ENCODE measurements at places on chromosomes 6 and 20.

- H3K27ac ChIP-seq, result no peak overlapping the region
- H3K4me1 ChIP-seq, result no peaks in the 10 kb centered on the region
- no peaks in the 10 kb centered on the region for H3K36me3 ChIP-seq
- no peak overlapping the region for H3K4me3 ChIP-seq
Measured at GRCh38 chr6:61649845-61650244, 636.2 kb downstream of the KHDRBS2 start.

- H3K27ac ChIP-seq, result no peak overlapping the region
- no peaks in the 10 kb centered on the region for H3K27me3 ChIP-seq
- peaks cover 3% of the 10 kb centered on the region for H3K36me3 ChIP-seq
Measured at GRCh38 chr20:13581451-13581850, 57.3 kb downstream of the TASP1 start.

- no peaks in the 10 kb centered on the region for H3K27me3 ChIP-seq
- no peaks in the 10 kb centered on the region for H3K36me3 ChIP-seq
- DNase-seq, result no peak
- H3K27ac ChIP-seq, result no peak overlapping the region
- no peak overlapping the region for H3K4me3 ChIP-seq
Measured at GRCh38 chr6:6057442-6058053, 50.8 kb upstream of the NRN1 start.

DNA sequence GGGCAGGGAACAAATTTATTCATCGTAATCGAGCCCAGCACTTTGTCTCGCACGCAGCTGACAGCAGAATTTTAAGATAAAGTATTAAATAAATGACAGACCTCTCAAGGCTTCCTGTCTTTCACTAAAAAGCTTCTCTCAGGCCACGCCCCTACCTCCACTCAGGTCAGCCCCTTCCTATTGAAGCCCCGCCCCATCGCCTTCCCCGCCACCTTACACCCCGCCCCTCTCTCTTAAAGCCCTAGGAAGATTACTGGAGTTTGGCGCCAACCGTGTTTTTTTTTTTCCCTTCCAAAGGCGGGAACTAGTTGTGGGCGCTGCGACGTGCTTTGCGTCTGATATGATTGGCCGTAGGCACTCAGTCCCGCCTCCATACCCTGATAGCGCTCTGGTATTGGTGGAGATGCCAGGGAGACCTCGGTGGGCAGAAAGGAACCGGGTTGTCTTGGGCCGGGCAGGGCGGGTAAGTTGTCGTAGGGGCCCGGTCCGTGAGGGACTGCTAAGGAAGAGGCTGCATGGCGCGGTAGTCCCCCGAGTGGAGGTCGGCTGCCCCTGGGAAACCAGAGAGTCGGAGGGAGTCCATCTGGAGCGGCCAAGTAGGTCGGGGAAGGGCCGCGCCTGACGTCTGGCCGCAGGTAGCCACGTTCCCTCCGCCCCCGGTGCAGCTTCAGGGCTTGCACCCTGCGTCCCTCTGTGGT, at the start of gene CASP8AP2:
Gene CASP8AP2, plus strand, starts transcription at position 409 of the 698 bp plus-strand sequence.
- H3K4me3 ChIP-seq, result peak within 1 kb of the TSS; percentile 74
- peaks cover 10% of the 10 kb centered on the region for H3K4me1 ChIP-seq
- H3K36me3 ChIP-seq, result peaks cover 5% of the 10 kb centered on the region
- peak within 1 kb of the TSS; percentile 81 for H3K27ac ChIP-seq
- no peaks in the 10 kb centered on the region for H3K27me3 ChIP-seq

DNA sequence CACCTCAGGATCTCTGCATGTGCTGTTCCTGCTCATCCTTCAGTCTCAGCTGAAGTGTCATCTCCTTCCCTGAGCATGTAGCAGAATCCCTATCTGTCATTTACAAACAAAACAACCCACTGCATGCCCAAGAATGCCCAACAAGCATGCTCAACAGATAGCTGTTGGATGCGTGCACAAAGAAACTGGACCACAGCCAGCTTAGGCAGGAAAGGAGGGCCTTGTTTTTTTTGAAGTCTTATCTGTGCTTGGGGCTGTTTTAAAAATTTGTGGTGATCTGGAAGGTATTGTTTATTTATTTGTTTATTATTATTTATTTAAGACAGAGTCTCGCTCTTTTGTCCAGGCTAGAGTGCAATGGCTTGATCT, 18.5 kb upstream of the SLC16A10 start:
- peaks cover 7% of the 10 kb centered on the region for H3K4me1 ChIP-seq
- H3K36me3 ChIP-seq, result no peaks in the 10 kb centered on the region
- H3K27ac ChIP-seq, result no peak overlapping the region
- H3K4me3 ChIP-seq, result no peak overlapping the region
- DNase-seq, result peak; percentile 10

GRCh38 chr20:59776626-59777330, 156.7 kb downstream of the SYCP2 start:
- H3K36me3 ChIP-seq, result no peaks in the 10 kb centered on the region
- no peaks in the 10 kb centered on the region for H3K27me3 ChIP-seq
- H3K4me3 ChIP-seq, result no peak overlapping the region
- no peak for DNase-seq
- no peak overlapping the region for H3K27ac ChIP-seq

GRCh38 chr6:133699741-133700385, 189.1 kb upstream of the TCF21 start:
- no peak overlapping the region for H3K4me3 ChIP-seq
- H3K4me1 ChIP-seq, result no peaks in the 10 kb centered on the region
- H3K36me3 ChIP-seq, result no peaks in the 10 kb centered on the region
- no peak for DNase-seq
- H3K27ac ChIP-seq, result no peak overlapping the region

DNA sequence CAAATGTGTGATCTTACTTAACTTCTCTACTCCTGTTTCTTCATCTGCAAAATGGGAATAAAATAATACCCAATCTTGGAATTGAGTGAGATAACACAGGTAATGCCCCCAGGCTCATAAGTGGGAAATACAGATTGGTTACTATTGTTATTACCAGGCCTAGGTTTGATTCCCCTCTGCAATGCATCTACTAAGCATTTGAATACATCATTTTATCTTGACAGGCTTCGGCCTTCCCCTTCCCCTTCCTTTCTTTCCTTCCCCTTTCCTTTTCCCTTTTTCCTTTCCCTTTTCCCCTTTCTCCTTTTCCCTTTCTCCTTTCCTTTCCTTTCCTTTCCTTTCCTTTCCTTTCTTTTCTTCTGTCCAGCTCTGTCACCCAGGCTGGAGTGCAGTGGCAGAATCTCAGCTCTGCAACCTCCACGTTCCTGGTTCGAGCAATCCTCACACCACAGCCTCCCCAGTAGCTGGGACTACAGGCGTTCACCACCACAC, 7.3 kb upstream of the HNF4A start:
- no peak overlapping the region for H3K4me3 ChIP-seq
- no peaks in the 10 kb centered on the region for H3K36me3 ChIP-seq
- no peaks in the 10 kb centered on the region for H3K27me3 ChIP-seq
- H3K4me1 ChIP-seq, result no peaks in the 10 kb centered on the region

GRCh38 chr6:35359744-35360348, 17.5 kb downstream of the PPARD start:
- H3K27me3 ChIP-seq, result no peaks in the 10 kb centered on the region
- H3K4me1 ChIP-seq, result peaks cover 58% of the 10 kb centered on the region
- peaks cover 8% of the 10 kb centered on the region for H3K36me3 ChIP-seq
- peak overlapping the region; percentile 92 for H3K27ac ChIP-seq

DNA sequence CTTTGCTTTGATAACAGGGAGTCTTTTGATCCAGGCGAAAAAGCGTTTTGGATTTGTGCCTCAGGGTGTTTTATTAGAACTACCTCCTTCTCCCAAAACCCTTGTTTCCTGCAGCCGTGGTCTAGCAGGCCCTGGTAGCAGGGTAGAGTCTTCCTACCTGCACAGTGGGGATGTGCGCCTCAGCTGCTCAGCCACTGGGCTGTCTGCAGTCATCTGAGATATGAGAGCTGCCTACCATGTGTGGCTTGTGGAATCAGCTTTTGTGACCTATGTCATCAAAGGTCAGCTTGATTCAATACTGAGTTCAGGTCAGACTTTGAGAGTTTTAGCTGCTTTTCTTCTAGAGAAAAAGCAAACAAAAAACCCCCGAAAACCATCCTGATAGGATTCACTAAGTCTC, 279.5 kb downstream of the CLIC5 start:
- H3K36me3 ChIP-seq, result no peaks in the 10 kb centered on the region
- H3K27me3 ChIP-seq, result no peaks in the 10 kb centered on the region
- no peak overlapping the region for H3K4me3 ChIP-seq
- peaks cover 6% of the 10 kb centered on the region for H3K4me1 ChIP-seq
- no peak overlapping the region for H3K27ac ChIP-seq

- no peak for DNase-seq
- H3K36me3 ChIP-seq, result no peaks in the 10 kb centered on the region
- no peaks in the 10 kb centered on the region for H3K4me1 ChIP-seq
- no peak overlapping the region for H3K27ac ChIP-seq
- no peaks in the 10 kb centered on the region for H3K27me3 ChIP-seq
Measured at GRCh38 chr20:52124821-52125220, 66.8 kb downstream of the ZFP64 start.

GRCh38 chr20:39245685-39246311, 283.7 kb downstream of the DHX35 start:
- DNase-seq, result no peak
- no peak overlapping the region for H3K27ac ChIP-seq
- H3K4me1 ChIP-seq, result no peaks in the 10 kb centered on the region
- H3K27me3 ChIP-seq, result no peaks in the 10 kb centered on the region
- H3K4me3 ChIP-seq, result no peak overlapping the region
- H3K36me3 ChIP-seq, result no peaks in the 10 kb centered on the region

- H3K4me3 ChIP-seq, result peak overlapping the region; percentile 96
- H3K36me3 ChIP-seq, result no peaks in the 10 kb centered on the region
- peaks cover 43% of the 10 kb centered on the region for H3K4me1 ChIP-seq
- DNase-seq, result peak; percentile 71
Measured at GRCh38 chr6:41546866-41547798, 951 bp downstream of the FOXP4 start.

DNA sequence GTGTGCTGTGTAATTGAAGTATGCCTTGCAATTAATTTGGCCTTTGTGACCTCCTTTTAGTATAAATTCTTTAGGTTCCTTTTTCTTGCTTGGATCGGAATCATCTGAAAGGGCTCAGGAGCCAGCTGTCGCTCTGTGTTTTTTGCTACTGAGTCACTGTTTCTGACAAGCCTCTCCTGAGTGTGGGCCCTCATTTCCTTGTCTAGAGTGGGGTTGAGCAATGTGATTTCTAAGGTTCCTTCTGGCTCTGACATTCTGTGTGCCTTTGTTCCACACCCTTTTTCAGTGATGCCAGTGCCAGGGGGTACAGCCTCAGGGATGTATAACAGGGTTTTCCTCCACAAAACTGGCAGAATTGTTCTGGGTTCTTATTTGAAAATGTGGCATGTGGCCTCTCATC, 26.5 kb downstream of the DAAM2 start:
- no peak overlapping the region for H3K4me3 ChIP-seq
- H3K4me1 ChIP-seq, result peaks cover 2% of the 10 kb centered on the region
- H3K27ac ChIP-seq, result peak overlapping the region; percentile 14
- no peaks in the 10 kb centered on the region for H3K27me3 ChIP-seq
- DNase-seq, result no peak
- H3K36me3 ChIP-seq, result no peaks in the 10 kb centered on the region

GRCh38 chr6:30013291-30013922, 47.7 kb upstream of the POLR1H start:
- H3K27me3 ChIP-seq, result no peaks in the 10 kb centered on the region
- H3K4me1 ChIP-seq, result no peaks in the 10 kb centered on the region
- H3K36me3 ChIP-seq, result no peaks in the 10 kb centered on the region
- no peak overlapping the region for H3K27ac ChIP-seq
- H3K4me3 ChIP-seq, result no peak overlapping the region
- peak; percentile 5 for DNase-seq

- DNase-seq, result no peak
- H3K27me3 ChIP-seq, result no peaks in the 10 kb centered on the region
- no peak overlapping the region for H3K4me3 ChIP-seq
- H3K27ac ChIP-seq, result no peak overlapping the region
Measured at GRCh38 chr6:169229615-169230321, 23.9 kb downstream of the THBS2 start.

- no peaks in the 10 kb centered on the region for H3K27me3 ChIP-seq
- H3K4me3 ChIP-seq, result no peak overlapping the region
Measured at GRCh38 chr6:11771473-11772048, 7.0 kb downstream of the ADTRP start.

DNA sequence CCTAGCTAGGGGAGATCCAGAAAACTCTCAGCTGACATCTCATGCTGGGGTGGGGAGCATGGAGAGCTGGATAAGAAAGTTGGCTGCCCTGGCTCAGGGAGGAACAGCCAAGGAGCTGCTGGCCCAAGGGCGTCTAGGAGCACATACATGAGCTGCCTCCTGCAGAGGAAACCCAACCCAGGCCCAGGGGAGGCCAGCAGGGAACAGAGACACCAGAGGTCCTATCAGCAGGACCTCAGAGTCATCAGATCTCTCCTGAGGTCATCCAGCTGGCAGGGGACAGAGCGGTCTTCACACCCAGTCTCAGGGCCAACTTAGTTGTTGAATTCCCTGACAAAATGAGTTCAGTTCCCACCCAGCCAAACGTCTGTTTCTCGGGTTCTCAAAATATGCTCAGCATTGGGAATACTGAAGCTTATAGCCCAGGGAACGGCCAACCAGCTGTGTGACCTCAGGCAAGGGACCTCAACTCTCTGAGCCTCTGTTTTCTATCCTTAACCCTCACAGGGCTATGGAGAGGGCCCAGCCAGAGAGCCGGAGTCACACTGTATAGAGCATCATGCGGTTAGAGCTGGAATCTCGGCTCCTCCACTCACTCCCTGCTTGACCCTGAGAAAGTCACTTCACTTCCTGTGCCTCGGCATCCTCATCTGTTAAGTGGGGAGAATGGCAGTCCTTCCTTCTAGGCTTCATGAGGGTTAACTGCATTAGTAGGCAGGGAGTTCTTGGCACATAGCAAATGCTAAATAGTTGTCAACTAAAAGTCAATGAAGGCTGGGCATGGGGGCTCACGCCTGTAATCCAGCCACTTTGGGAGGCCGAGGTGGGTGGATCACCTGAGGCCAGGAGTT, 13.8 kb downstream of the ADA start:
- DNase-seq, result no peak
- H3K27me3 ChIP-seq, result no peaks in the 10 kb centered on the region
- no peaks in the 10 kb centered on the region for H3K36me3 ChIP-seq
- no peak overlapping the region for H3K4me3 ChIP-seq
- H3K4me1 ChIP-seq, result peaks cover 6% of the 10 kb centered on the region

- H3K27ac ChIP-seq, result no peak overlapping the region
- no peak for DNase-seq
- no peaks in the 10 kb centered on the region for H3K36me3 ChIP-seq
- no peak overlapping the region for H3K4me3 ChIP-seq
- H3K4me1 ChIP-seq, result no peaks in the 10 kb centered on the region
Measured at GRCh38 chr6:83313882-83314281, 117.0 kb downstream of the ME1 start.

GRCh38 chr6:73123632-73124329, 101.5 kb downstream of the KHDC1L start:
- DNase-seq, result no peak
- no peak overlapping the region for H3K27ac ChIP-seq
- H3K36me3 ChIP-seq, result no peaks in the 10 kb centered on the region
- H3K27me3 ChIP-seq, result no peaks in the 10 kb centered on the region
- no peaks in the 10 kb centered on the region for H3K4me1 ChIP-seq

GRCh38 chr6:6825193-6825784, 236.8 kb downstream of the LY86 start:
- H3K4me3 ChIP-seq, result no peak overlapping the region
- H3K36me3 ChIP-seq, result no peaks in the 10 kb centered on the region

DNA sequence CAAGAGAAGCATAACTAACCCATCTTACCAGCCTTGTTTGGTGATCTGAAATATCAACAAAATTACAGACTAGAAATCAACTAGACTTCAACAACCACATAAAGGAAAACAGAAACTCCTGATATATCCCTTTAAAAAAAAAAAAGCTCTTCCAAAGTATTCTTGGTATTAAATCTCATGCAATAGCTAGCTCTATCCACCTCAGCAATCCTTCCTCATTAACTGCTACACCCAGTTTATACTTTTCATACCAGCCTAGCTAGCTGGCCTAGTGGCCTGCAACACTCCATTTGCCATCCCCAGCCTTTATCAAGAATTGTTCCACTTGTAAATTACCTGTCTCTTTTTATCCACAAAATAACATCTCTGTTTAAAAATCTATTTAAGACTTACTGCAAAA, 69.0 kb downstream of the BACH2 start:
- no peak overlapping the region for H3K27ac ChIP-seq
- H3K27me3 ChIP-seq, result no peaks in the 10 kb centered on the region
- H3K4me1 ChIP-seq, result peaks cover 3% of the 10 kb centered on the region
- H3K36me3 ChIP-seq, result no peaks in the 10 kb centered on the region

Data from thyroid gland (tissue), 4 donors.